ENCODE measurements at places on chromosomes 5 and 9. TPM values are rescaled to one million over a fixed set of nuclear protein-coding genes. Genes with fewer than 3 reads are reported as not detected.
A peak's percentile ranks its signal among the peaks of the same experiment; 100 is the strongest.

GRCh38 chr5:107363768-107364167 lies 307.0 kb downstream of the EFNA5 start:
- H3K36me3 ChIP-seq, result no peaks in the 10 kb centered on the region
- no peaks in the 10 kb centered on the region for H3K27me3 ChIP-seq
- H3K4me1 ChIP-seq, result peaks cover 7% of the 10 kb centered on the region
- DNase-seq, result no peak
- no peak overlapping the region for H3K4me3 ChIP-seq

GRCh38 chr5:72651109-72651508 lies 143.9 kb upstream of the ZNF366 start:
- no peak for DNase-seq
- H3K4me1 ChIP-seq, result no peaks in the 10 kb centered on the region
- H3K4me3 ChIP-seq, result no peak overlapping the region
- no peaks in the 10 kb centered on the region for H3K27me3 ChIP-seq
- no peak overlapping the region for H3K27ac ChIP-seq
- no peaks in the 10 kb centered on the region for H3K36me3 ChIP-seq

DNA sequence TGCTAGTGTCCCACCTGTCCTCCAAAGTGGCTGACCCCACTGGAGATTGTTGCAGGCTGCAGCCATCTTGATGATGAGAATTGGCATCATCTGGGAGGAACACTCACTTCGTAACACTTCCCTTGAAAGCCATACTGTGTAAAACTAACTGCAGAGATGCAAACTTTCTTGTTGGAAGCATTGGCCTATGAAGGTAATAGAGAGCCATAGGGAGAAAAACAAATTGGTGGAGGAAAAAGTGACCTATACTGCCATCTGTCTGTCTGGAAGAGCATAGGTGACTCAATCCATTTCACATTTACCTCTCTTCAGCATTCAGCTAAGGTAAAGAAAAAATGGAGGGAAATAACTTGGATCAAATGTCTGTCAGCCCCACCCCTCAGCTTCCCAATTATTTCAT lies 473.4 kb downstream of the NTRK2 start:
- no peak overlapping the region for H3K4me3 ChIP-seq
- no peak overlapping the region for H3K27ac ChIP-seq
- H3K36me3 ChIP-seq, result no peaks in the 10 kb centered on the region
- no peaks in the 10 kb centered on the region for H3K4me1 ChIP-seq
- peaks cover 3% of the 10 kb centered on the region for H3K27me3 ChIP-seq

GRCh38 chr9:89149726-89150125 lies 28.9 kb downstream of the SHC3 start:
- H3K36me3 ChIP-seq, result no peaks in the 10 kb centered on the region
- peaks cover 15% of the 10 kb centered on the region for H3K4me1 ChIP-seq
- no peaks in the 10 kb centered on the region for H3K27me3 ChIP-seq
- H3K27ac ChIP-seq, result no peak overlapping the region
- H3K4me3 ChIP-seq, result no peak overlapping the region

GRCh38 chr5:83964271-83964670 lies 243.6 kb upstream of the HAPLN1 start:
- H3K36me3 ChIP-seq, result no peaks in the 10 kb centered on the region
- H3K4me3 ChIP-seq, result no peak overlapping the region
- peaks cover 14% of the 10 kb centered on the region for H3K4me1 ChIP-seq
- DNase-seq, result peak; percentile 32
- H3K27me3 ChIP-seq, result no peaks in the 10 kb centered on the region
- no peak overlapping the region for H3K27ac ChIP-seq

GRCh38 chr9:89234205-89235067 lies 55.8 kb upstream of the SHC3 start:
- peaks cover 18% of the 10 kb centered on the region for H3K27me3 ChIP-seq
- H3K36me3 ChIP-seq, result no peaks in the 10 kb centered on the region
- no peak for DNase-seq
- H3K27ac ChIP-seq, result no peak overlapping the region
- no peaks in the 10 kb centered on the region for H3K4me1 ChIP-seq

DNA sequence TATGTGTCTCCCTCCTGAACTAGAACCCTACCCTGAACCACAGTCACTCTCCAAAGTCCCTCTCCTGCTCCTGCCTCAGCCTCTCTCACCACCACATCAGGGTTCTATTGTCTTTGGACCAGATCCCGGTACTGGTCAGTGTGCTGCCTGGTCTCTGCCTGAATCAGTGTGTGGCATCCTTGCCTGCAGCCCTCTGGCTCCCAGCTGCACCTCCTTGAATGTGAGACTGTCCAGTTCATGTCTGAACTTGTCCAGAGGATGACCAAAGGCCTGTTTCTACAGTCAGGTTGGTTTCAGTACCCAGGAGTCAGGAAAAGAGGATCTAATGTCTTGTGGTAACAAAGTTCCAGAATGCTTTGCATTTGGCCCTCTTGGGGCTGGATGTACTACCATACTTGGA lies 76.8 kb upstream of the RANBP3L start:
- no peaks in the 10 kb centered on the region for H3K27me3 ChIP-seq
- H3K27ac ChIP-seq, result no peak overlapping the region
- H3K4me1 ChIP-seq, result no peaks in the 10 kb centered on the region
- no peaks in the 10 kb centered on the region for H3K36me3 ChIP-seq
- no peak overlapping the region for H3K4me3 ChIP-seq
- DNase-seq, result no peak

DNA sequence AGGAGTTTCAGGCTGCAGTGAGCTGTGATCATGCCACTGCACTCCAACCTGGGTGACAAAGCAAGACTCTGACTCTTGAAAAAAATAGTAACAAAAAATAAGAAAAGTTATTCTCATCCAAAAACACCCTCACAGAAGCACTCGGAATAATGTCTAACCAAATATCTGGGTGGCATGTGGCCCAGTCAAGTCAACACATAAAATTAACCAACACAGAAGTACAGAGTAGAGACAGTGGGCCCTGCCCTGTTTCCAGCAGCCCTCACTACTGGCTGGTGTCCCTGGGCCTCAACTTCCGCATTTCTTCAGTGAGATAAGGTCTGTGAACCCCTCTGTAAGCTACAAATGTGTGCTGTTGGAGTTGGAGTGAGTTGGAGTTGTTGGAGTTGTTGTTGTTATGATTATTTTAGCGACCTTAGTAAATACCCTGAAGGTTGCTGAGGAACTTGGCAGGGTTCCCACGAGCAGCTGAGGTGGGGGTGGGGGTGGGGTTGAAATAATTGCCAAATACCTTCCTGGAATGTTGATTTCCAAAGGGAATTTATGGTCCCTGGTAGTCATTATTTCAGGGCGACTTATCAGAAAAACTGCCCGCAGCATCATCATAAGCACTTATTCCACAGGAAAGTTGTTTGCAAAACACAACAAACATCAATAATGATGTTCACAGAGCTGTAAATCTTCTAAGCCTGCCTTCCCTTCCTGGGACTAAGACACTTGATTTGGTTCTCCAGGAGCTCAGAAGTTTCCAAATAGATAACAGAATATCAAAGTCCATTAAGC lies 30.2 kb downstream of the C5orf15 start:
- peaks cover 3% of the 10 kb centered on the region for H3K4me1 ChIP-seq
- H3K36me3 ChIP-seq, result no peaks in the 10 kb centered on the region
- H3K27ac ChIP-seq, result no peak overlapping the region
- DNase-seq, result no peak
- H3K27me3 ChIP-seq, result no peaks in the 10 kb centered on the region
- no peak overlapping the region for H3K4me3 ChIP-seq

DNA sequence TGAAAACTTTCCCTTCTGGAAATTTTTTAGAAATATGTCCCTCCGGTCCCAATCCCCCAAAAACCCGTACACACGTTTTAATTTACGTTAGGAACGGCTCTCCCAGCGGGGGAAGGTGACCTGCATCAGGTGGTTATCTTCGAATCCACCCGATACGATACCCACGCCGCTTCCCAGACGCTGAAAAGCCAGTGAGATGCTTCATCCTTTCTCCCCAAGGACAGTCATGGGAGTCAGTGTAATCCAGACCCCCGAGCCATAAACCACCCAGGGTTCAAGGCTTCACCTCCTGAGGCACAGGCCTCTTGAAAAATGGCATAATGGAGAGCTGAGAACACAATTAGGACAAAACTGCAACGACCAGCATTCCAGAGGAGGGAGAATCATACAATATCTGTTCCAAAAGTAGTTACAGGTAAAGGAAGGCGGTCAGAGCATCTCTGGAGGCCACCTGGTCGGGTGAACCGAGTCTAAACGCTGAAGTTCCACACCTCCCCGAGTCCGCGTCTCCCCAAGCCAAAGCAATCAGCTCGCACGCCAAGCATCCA lies 857 bp downstream of the FAM169A start:
- H3K4me1 ChIP-seq, result peaks cover 11% of the 10 kb centered on the region
- no peaks in the 10 kb centered on the region for H3K36me3 ChIP-seq
- no peak for DNase-seq
- peak overlapping the region; percentile 44 for H3K4me3 ChIP-seq
- peaks cover 25% of the 10 kb centered on the region for H3K27me3 ChIP-seq

- no peaks in the 10 kb centered on the region for H3K4me1 ChIP-seq
- H3K27ac ChIP-seq, result no peak overlapping the region
- DNase-seq, result no peak
- H3K4me3 ChIP-seq, result no peak overlapping the region
These were observed 19.1 kb upstream of the TRIO start for GRCh38 chr5:14123974-14124482.

DNA sequence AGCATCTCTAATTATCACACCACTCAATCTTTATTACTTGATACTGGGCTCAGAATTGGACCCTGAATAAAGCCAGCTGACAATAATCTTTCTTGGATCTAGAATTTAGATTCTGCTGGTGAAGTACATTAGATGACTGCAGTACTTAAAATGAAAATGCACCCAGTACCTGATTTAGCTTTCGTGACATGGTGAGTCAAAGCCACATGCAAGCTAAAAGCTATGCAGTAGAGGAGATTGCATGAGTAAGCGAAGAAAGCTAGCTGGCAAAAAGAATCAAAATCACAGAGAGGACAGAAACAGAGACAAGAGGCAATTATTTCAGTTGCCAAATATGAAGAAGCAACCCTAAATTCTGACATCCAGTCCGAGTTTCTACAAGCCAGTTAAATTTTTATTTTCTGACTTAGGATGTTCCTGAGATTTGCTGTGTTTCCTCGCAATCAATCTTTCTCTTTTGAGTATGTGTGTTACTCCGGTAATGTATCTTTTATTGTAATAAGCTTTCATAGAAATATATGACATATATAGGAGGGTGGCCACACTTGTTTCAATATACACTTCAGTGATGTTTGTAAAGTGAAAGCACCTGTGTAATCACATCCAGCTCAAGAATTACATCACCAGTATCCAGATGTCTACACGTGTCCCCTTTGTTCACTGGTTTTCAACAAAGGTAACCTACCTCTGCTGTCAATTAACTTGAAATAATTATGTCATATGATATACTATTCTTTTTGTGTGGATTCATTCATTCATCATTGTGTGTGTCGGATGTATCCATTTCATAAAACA lies 101.7 kb downstream of the CDH18 start:
- no peaks in the 10 kb centered on the region for H3K27me3 ChIP-seq
- no peak for DNase-seq
- no peak overlapping the region for H3K27ac ChIP-seq
- H3K4me3 ChIP-seq, result no peak overlapping the region

- no peaks in the 10 kb centered on the region for H3K4me1 ChIP-seq
- DNase-seq, result no peak
These were observed 68.4 kb downstream of the CAST start for GRCh38 chr5:96730586-96730985.

- no peaks in the 10 kb centered on the region for H3K36me3 ChIP-seq
- no peak for DNase-seq
- no peaks in the 10 kb centered on the region for H3K4me1 ChIP-seq
- H3K27me3 ChIP-seq, result no peaks in the 10 kb centered on the region
- H3K27ac ChIP-seq, result no peak overlapping the region
These were observed 65.2 kb downstream of the MSX2 start for GRCh38 chr5:174789596-174789995.

GRCh38 chr9:88954066-88954465 lies 37.2 kb upstream of the S1PR3 start:
- H3K4me1 ChIP-seq, result no peaks in the 10 kb centered on the region
- H3K4me3 ChIP-seq, result no peak overlapping the region
- peaks cover 5% of the 10 kb centered on the region for H3K27me3 ChIP-seq

GRCh38 chr9:22160221-22160620 lies 151.1 kb upstream of the CDKN2B start:
- no peaks in the 10 kb centered on the region for H3K27me3 ChIP-seq
- H3K27ac ChIP-seq, result no peak overlapping the region

DNA sequence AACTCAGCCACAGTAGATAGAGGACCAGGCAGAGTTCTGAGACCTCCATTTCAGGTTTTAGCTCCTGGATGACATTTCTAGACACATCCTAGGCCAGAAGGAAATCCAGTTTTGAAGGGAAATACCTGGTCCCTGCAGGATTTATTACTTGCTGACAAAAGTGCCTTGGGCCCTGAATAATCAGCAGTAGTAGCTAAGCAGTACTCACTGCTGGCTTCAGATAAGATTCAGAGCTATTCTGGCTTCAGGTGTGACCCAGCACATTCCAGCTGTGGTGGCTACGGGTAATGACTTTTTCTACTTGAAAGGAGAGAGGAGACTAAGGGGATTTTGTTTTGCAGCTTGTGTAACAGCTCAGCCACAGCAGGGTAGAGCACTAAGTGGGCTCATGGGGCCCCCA lies 34.0 kb downstream of the NDUFAF2 start:
- H3K4me3 ChIP-seq, result no peak overlapping the region
- DNase-seq, result no peak
- no peaks in the 10 kb centered on the region for H3K36me3 ChIP-seq
- no peaks in the 10 kb centered on the region for H3K27me3 ChIP-seq

DNA sequence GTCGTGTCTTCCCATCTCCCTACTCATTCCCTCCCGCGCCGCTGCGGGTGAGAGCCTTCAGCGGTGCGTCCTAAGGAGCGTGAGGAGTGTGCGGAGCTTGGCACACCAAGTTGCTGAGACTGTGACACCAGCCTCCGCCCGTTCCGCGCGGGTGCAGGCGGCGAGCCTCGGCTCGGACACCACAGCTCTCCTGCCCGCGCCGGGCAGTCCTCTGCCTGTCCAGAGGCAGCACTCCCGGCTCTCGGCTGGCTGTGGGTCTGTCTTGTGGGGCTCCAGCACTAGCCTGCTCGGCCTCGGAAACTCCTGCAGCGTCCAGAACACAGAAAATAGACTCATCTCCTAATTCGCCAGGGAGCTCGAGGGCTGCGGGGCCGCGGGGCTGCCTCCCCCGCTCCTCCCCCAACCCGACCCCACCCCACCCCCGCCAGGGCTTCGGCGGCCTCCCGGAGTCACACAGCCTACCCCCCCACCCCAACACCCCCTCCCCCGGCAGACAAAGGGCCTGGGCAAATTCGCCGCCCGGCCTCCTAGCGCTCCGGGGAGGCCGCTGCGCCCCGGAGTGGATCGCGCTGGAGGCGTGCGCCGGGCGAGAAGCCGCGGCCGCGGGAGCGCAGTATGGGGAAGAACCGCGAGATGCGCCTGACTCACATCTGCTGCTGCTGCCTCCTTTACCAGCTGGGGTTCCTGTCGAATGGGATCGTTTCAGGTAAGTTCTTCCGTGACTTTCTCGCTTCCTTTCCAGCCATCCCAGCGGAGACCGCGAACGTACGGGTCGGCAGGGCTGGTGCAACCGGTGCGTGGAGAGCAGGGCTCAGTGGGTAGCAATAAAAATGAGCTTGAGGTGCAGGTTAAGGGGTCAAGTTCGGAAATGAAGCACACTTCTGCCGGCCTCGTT lies at the start of gene ADAMTS19:
ADAMTS19 (plus strand) TSS at position 522 of the 895 bp plus-strand sequence; CDS start at position 616, 94 bp downstream.
- peaks cover 10% of the 10 kb centered on the region for H3K4me1 ChIP-seq
- peak; percentile 37 for DNase-seq
- H3K4me3 ChIP-seq, result peak within 1 kb of the TSS; percentile 41
- peaks cover 51% of the 10 kb centered on the region for H3K27me3 ChIP-seq

Gene PCDHA1
- total RNA-seq, result not detected

Gene SLC34A3
- not detected for total RNA-seq

Gene SPATA31D4
- total RNA-seq, result not detected

Gene CCDC192
- total RNA-seq, result not detected

Gene PRUNE2
- 8.3 TPM for total RNA-seq

Gene GRXCR2
- not detected for total RNA-seq

Gene PDGFRB
- 1.0 TPM for total RNA-seq

Gene FOXI1
- not detected for total RNA-seq

Measured in endothelial cell of umbilical vein (primary cell).